ENCODE measurements at places on chromosomes 16 and 17.

- DNase-seq = no peak
Measured at GRCh38 chr17:66398059-66398458, 95.6 kb downstream of the PRKCA start.

GRCh38 chr17:43800736-43801135, 20.5 kb downstream of the CFAP97D1 start:
- no peak for DNase-seq

DNA sequence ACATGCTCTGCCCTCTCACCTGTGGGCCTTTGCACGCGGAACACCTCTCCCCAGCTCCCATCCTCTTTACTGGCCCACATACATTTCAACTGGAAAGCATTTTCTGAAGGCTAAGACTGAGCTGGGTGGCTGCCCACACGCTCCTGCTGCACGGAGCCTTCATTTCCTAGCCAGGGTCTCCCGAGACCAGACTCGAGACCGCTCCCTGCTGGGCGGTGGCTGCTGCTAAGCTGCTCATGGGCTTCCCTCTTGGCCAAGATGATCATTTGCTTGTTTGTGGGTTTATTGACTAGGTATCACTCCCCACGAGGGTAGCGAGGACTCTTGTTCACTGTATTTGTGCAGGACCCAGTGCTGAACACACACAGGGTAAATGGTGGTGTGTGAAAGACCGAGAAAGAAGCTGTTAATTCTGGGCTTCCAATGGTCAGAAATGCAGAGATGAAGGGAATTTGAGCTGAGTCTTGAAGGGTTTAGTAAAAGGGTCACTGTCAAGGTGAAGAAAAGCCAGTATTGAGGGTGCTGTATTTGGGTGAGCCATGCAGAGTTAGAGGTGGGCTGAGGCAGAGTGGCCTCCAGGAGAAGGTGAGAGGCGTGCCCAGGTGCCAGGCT, 907 bp downstream of the TRAPPC2L start:
- DNase-seq = peak; percentile 27

GRCh38 chr16:3739636-3740035, 22.3 kb upstream of the TRAP1 start:
- DNase-seq = no peak

- no peak for DNase-seq
Measured at GRCh38 chr17:45170931-45171337, 9.3 kb downstream of the HEXIM2 start.

DNA sequence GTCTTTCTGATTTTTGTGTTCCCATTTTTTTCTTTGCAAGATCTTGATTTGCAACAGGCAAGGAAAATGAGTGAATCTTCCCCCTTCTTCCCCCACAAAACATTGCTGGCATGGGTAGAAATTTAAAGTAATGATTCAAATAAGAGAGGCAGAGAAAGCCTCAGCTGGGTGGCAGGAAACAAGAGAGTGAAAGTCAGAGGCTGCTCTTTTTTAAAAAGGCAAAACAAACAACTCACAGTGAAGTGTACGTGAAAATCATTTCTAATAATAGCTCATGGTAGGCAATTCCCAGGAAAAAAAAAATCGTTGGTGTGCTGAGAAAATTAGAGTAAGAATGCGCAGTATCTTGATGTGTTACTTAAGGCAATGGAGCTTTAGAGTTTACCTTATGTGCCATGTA, 229.5 kb downstream of the FTO start:
- DNase-seq = no peak

DNA sequence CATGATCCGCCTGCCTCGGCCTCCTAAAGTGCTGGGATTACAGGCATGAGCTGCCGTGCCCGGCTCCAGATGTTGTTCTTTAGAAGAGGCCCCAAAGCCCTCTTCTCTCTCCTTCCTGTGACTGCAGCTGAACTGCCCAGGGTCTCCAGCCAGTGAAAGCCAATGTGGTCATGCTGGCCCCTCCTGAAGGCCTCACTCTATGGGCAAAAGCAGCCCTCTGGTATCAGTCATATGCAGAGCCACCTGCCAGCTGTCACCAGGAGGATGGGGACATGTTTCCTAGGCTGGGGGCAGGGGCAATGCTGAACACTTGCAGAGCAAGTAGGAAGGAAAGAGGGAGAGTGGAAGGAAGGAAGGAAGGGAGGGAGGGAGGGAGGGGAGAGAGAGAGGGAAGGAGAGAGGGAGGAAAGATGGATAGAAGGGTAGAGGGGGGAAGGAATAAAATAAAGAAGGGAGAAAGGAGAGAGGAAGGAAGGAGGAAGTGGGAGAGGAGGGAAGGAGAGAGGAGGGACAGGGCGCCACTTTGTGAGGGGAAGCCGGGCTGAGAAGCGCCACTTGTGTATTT, 36.0 kb downstream of the SOCS3 start:
- no peak for DNase-seq

DNA sequence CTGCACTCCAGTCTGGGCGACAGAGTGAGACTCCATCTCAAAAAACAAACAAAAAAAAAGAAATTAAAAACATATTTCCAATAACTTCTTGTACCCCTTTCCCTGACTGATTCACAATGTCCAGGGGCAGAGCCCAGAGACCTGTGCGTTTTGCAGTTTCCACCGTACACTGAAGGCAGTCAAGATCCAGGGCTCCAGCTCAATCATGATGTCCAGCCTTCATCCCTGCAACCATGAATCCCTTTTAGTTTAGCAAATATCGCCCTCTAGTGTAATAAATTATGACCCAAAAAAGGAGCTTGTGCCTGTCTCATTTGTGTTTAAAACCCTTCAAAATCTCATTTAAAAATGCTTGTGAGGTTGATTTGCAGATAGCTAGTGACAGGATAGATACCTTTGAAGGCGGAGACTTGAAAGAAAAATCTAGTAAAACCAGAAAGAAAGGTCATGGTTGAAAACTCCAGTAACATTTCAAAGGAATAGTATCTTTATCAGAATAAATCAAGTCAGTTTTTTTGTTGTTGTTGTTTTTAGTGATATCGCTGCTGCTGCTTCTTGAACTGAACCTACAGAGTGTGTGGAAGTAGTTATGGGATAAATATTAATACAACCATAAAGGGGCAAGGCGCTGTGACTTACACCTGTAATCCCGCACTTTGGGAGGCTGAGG, 3.7 kb upstream of the ERN1 start:
- peak; percentile 75 for DNase-seq

- DNase-seq = no peak
Measured at GRCh38 chr17:27540318-27541101, 84.3 kb downstream of the KSR1 start.

DNA sequence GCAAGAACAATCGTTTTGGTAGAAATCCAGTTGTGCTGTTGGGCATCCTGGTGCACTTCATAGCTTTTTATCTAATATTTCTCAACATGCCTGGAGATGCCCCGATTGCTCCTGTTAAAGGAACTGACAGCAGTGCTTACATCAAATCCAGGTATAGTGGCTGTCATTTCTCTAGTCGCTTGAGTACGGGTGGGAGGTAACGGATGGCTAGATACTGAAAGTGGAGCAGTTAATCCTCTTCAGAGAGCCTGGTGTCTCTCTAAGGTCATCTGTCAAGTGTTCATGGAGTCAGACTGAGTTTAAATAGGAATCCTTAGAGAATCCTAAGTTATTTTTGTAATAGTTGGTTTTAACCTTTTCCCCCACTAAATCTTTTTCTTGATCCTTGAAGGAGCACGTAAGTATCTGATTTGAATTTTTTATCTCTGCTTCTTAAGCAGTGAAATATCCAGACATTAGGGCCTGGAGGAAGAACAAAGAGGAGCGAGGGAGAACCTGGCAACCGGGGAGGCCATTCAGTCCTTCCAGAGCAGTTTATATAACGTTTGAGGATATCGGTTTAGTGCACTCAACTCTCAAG, 37.2 kb downstream of the MFSD11 start:
- no peak for DNase-seq

- DNase-seq = no peak
Measured at GRCh38 chr17:59712862-59713261, 5.4 kb downstream of the VMP1 start.

GRCh38 chr17:77435272-77436057, 294.7 kb downstream of the SEC14L1 start:
- no peak for DNase-seq

DNA sequence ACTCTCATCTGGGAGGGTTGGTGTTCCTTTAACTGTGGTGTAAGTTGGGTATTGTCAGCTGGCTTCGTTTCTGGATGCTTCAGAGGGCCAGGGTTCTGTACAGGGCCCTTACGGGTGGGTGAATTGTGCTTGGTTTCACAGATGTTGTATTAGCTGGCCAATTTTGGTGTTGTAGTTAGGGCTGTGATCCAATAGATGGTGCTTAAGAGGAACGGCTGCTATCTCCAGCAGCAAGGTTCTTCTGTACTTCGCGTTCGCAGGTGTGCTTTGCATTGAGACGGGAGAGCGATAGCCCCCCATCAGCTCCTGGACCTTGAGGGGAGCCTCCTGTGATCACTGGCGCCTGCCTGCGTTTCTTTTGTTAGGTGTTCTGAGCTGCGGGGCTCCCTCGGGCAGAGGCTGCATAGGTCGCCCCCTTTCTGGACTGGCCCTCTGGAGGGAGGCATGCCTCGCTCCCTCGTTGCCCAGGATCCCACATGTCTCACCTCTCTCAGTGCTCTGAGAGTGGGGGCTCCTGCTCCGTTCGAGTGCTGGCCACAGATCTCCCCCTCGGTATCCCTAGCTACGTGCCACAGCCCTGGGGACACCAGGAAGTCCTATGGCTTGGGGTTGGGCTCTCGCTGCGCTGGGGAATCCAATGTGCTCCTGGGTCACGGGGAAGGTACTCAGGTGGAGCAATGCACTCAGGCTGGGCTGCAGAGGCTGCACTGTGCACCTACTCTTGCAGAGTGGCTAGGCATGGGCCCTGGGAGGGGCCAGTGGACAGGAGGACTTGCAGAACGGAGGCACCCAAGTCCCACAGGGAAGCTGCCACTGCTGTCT, 837 bp upstream of the PRDM7 start:
- peak; percentile 33 for DNase-seq

DNA sequence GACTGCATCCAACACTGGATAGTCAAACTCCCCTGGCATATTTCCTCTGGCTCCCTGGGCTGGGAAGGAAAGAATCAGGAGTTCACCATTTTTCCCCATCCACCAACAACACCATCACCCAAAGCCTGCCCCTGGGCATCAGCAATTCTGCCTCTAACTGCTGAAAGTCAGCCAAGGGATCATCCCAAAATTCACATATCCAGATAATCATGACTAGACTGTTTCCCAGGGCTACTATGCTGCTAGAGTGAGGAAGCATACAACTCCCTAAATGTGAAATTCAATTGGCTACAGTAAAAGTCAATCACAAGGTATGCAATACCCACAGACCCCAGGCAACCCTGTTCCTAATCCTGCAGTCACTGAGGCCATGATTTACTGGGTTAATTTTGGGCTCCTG, 230.6 kb downstream of the C16orf95 start:
- no peak for DNase-seq
